ENCODE measurements at places on chromosomes 2 and 18.

GRCh38 chr2:85433511-85434089, 15.1 kb downstream of the SH2D6 start:
- no peak for DNase-seq

- no peak for DNase-seq
Observed at GRCh38 chr2:226716126-226716525, 83.5 kb downstream of the IRS1 start.

GRCh38 chr2:36482576-36483214, 115.3 kb downstream of the FEZ2 start:
- no peak for DNase-seq

DNA sequence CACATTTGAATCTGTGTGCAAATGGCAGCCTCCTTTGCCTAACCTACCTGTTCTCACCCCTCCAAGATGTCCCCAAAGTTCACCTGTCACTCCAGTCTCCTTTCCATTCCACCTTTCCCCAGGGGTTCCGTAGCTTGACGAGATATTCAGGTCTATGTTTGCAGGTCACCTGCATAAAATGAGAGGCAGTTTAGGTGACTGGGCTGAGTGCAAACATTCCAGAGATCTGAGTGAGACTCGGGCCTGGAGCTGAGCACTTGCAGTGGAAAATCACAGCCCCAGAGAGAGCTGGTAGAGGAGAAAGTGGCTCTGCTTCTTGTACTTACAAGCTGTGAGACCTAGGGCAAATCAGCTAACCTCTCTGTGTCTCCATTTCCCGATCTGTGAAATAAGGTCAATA, 20.1 kb downstream of the CAPN14 start:
- no peak for DNase-seq

GRCh38 chr2:20589975-20590703, 60.8 kb downstream of the HS1BP3 start:
- DNase-seq: no peak

GRCh38 chr2:217802266-217802665, 200.5 kb downstream of the TNS1 start:
- DNase-seq: no peak

- no peak for DNase-seq
Observed at GRCh38 chr18:27942706-27943105, 234.2 kb downstream of the CDH2 start.

- DNase-seq: peak; percentile 38
Observed at GRCh38 chr2:166573391-166573790, 79.3 kb upstream of the SCN7A start.

- DNase-seq: no peak
Observed at GRCh38 chr2:30037016-30037415, 109.8 kb upstream of the YPEL5 start.

DNA sequence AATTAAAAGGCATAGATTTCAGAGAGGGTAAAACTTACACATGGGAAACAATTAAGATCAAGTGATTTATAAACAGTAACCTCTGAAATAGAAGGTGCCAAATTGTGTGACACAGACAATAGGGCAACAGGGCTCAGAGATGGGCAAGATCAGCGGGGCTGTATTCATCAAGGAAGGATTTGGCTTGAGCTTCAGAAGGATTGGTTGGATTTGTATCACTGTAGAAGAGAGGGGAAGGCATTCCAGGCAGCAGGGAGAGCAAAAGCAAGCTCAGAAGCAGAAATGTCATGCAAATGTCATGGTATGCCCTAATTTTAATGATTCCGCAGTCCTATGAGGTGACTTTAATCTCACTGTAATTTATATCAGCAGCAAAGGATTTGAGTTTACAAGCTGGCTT, 415.0 kb upstream of the NRP2 start:
- DNase-seq: no peak

GRCh38 chr2:65070172-65070830, 14.1 kb downstream of the CEP68 start:
- no peak for DNase-seq

DNA sequence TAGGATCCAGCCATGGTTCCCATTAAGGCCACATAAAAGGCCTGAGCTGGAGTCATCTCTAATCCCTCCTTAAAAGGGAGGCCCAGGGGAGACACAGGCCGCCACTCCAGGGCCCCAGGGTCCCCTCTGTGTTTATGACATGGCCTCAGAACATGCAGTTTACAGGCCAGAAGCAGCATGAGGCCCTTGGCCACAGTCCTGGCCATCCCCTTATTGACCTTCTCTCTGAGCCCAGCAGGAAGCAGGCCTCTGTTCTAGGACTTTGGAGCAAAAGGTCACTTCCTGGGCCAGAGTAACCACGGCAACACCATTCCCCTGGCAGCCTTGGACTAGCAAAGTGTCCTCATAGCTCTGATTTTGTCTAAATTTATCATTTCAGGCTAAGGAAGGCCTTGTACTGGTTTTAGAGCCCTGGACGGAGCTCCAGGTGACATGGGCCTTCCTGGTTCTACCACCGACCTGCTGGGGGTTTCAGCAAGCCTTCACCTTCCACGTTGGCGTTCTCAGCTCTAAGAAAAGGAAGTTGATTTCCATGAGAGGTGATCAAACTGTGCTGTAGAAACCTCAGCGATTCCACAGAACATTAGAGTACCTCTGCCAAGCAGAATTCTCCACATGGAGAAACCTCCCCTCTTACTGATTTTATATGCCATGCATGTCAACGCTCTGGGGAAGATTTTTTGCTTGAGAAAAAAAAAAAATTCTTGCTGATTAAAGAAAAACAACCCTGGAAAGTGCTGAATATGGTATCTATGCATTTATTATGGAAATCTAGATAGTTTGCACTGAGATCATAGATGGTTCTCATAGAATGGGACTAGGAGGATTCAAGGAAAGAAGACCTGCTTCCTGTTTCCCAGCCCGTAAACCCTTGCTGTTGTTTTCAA, 53.7 kb downstream of the HS1BP3 start:
- no peak for DNase-seq

DNA sequence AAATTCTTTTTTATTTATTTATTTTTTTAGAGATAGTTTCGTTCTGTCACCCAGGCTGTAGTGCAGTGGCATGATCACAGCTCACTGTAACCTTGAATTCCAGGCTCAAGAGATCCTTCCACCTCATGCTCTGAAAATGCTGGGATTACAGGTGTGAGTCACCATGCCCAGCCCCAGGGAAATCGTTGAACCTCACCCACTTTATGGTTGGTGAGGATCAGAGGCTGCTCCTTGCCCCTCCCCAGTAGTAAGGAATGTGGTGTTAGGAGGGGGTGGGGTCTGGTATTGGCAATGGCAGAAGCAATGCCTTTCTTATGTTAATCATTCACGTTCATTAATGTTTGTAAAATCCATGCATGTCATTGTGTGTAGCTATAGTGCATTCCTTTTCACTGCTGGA, 161.9 kb downstream of the SUCLG1 start:
- peak; percentile 41 for DNase-seq

DNA sequence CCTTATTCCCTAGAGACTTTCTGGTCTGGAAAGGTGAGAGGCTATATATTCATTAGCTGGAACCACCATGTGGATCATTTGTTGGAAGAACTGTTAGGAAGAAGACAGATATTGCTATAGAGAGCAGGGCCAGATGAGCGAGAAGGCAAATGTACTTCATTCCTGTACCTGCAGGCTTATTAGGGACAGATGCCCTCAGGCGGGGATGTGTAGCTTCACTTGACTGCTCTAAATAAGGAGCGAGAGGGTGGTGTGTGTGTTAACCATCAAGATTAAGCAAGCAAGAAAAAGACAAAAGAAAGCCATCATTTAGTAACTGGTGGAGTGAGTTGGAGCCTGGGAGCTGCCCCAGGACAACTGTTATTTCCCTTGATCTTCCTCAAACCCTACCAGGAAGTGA, 36.4 kb downstream of the NEDD4L start:
- DNase-seq: no peak

GRCh38 chr18:25055076-25055475, 296.9 kb downstream of the ZNF521 start:
- no peak for DNase-seq

GRCh38 chr2:45014016-45014702, 4.9 kb upstream of the SIX2 start:
- DNase-seq: peak; percentile 83

- DNase-seq: no peak
Observed at GRCh38 chr2:39216346-39217191, 27.2 kb downstream of the CDKL4 start.

GRCh38 chr2:110153416-110153815, 37.8 kb upstream of the MALL start:
- no peak for DNase-seq

DNA sequence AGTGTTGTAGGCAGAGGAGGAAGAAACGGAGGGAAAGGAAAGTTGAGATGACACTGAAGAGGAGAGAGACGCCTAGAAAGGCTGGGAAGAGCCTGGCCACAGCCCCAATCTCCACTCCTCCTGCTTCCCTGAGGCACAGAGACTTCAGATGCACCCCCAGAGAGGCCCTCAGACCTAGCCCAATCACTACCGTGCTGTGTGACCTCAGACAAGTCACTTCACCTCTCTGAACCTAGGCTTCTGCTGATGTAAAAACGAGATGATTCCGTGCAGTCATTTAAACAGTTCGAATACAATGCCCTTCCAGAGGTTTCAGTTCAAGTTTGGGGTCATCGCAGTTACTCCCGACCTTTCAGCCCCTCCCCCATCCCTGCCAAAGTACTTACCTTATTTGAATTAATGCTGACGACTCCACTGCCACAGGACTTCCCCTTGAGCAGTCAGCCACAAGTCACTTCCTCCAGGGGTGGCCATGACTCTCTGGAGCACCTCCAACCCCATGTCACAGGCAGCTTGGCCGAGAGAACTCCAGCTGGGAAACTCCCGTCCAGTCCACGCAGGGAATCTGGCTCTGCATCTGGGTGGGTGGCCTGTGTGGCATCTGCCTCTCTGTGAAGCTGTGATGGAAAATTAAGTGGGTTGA, 105.2 kb upstream of the ID2 start:
- no peak for DNase-seq

DNA sequence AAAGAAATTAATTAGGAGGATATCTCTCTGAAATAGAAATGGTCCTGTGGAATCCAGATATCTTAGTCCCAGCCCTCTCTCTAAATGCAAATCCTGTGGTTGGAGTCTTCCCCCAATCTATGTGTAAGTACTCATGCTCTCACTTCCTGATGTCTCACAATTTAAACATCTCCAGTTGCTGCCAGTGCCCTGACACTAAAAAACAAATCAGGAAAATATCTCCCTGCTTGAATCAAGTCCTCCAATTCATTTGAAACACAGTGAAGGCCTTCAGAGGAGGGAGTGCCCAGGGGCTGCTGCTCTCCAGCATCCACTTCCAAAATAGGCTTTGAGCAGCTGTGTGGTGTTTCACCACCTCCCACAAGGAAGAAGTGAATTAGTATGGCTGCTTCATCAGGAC, 413.8 kb downstream of the RAD51AP2 start:
- DNase-seq: no peak

GRCh38 chr2:121860033-121860757, 104.7 kb downstream of the TSN start:
- DNase-seq: no peak

DNA sequence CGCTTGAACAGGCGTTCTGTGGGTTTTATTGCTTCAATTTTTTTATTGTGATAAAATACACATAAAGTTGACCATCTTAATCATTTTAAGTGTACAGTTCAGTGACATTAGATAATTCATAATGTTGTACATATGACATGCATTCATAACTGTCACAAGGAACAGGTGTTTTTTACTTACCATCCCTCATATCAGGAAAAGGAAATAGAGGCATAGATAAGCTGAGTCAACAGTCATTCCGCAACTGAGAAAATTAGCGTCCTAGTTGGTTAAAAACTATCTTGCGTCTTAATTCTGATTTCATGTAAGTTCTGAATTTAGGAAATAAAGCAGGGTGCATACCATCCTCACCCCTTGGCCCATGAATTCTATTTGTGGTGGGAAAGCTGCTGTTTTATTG, 36.5 kb downstream of the PLB1 start:
- DNase-seq: no peak

DNA sequence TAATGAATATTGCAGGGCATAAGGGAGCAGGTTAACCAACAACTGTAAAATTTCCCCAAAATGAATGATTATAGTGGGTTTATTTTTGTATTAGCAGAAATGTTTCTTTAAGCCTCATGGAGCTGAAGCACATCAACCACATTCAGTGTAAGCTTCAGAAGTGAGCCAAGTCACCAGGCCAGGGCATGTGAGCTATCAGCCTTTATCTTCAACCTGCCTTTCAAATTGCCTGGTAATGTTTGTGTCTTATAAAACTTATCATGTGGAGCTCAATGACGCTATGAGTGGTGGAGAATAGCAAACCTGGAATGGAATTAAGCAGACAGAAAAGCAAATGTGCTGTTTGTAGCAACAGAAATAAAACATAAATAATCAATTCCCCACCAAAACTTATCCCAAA, 1068.4 kb downstream of the LRP1B start:
- DNase-seq: no peak

DNA sequence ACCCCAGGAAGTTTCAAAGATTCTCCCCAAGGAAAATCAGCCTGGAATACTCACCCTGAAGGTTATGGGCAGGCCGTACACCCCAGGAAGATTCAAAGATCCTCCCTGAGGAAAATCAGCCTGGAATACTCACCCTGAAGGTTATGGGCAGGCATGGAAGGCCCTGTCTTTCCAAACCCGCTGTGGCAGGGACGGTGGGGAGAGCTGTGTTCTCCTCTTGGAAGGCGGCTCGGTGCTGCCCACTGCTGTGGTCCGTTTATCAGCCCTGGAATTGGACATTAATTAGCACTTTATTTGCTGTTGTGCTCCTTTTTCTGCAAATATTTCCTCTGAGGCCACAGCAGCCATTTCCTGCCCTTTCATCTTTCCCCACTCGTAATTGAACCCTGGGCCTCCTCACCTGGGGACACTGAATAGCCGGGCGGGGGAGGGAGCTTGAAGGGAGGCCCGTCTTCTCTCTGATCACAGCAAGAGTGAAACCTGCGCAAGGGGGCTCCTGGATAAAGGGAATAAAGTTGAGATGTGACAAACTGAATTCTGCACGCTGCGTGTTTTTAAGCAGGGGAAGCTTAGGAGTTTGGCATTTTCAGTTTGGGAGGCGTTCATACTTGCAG, 308.7 kb upstream of the SALL3 start:
- DNase-seq: no peak

- DNase-seq: no peak
Observed at GRCh38 chr2:85413592-85414420, 3.6 kb upstream of the CAPG start.

DNA sequence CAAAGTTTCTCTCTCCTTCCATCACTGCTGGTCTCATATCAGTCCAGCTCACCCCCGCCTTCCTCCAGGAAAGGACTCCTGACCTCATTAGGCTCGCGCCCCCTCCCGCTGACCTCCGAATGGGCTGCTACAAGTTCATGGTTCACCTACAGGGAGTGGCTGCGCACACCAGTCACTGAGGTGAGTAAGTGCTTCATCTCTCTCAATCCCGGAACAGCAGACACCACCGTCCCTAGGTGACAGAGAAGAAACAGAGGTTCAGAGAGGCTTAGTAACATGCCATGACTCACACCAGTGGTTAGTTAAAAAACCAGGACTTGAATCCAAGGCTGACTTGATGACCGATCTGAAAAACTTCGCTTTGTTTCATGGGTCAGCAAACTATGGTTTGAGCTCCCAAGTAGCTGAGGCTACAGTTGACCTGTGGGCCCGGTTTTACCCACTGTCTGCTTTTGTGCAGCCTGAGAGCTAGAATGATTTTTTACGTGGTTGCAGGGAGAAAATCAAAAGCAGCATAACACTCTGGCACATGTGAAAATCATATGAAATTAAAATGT, 42.0 kb downstream of the ZFP36L2 start:
- DNase-seq: no peak

- DNase-seq: no peak
Observed at GRCh38 chr2:45789317-45789716, 137.8 kb downstream of the PRKCE start.

Measured in H9 (cell line).